ENCODE measurements at places on chromosomes 6 and 20.

- DNase-seq, result no peak
These were observed 501.3 kb downstream of the CD83 start for GRCh38 chr6:14618759-14619418.

DNA sequence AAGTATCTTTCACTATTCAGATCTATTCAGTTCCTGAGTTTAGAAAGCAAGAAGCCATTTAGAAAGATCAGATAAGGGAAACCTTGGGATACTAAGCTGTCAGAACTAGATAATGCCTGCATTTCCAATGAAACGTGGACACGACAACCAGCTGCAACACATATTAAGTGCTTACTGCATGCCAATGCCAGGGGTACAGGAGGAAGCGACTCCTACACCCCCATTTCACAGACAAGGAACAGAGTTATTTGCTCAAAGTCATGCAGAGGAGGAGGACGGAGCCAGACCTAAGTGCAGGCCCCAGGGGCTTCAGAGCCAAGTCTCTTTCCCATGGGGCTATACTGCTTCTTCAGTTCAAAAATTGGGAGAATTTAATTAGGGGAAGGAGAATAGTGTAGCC is 62.4 kb downstream of the PREX1 start:
- DNase-seq, result no peak

DNA sequence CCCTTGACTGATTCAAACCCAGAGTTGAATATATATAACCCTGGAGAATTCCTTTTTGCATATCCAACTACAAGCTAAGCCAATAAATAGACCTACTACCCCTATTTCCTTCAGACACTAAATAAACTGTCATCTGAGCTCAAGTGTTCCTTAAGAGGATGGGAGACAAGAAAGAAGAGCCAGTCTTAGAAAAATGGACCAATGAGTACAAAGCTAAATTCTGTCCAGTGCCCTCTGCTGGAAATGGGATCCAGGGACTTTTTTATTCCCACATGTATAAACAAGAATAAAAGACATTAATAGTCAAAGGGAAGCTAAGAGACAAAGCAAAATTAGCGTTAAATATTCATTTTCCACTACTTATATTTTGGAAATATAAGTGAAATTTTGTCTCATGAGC is 4.8 kb downstream of the PPP1R10 start:
- DNase-seq, result no peak

GRCh38 chr6:98514796-98515195 is 319.6 kb upstream of the POU3F2 start:
- no peak for DNase-seq

- DNase-seq, result no peak
These were observed 6.5 kb upstream of the RANBP9 start for GRCh38 chr6:13718123-13718458.

- DNase-seq, result peak; percentile 77
These were observed at the start of gene LRP11 for GRCh38 chr6:149863698-149864577. TSS of gene LRP11 (minus strand) at chr6:149864359. CDS start at chr6:149864020, 339 bp downstream.

GRCh38 chr6:39927159-39927558 is 7.1 kb downstream of the MOCS1 start:
- no peak for DNase-seq

- no peak for DNase-seq
These were observed 85.8 kb upstream of the ARMC2 start for GRCh38 chr6:108762394-108762793.

GRCh38 chr6:53250176-53251032 is 98.3 kb downstream of the ELOVL5 start:
- DNase-seq, result no peak

- DNase-seq, result no peak
These were observed 11.8 kb downstream of the SRC start for GRCh38 chr20:37357481-37358365.

GRCh38 chr6:133991096-133991593 is 38.1 kb downstream of the TBPL1 start:
- no peak for DNase-seq

Data from stimulated activated CD4-positive, alpha-beta T cell treated with anti-CD3 and anti-CD28 coated beads, TNF-alpha, amount 100 ng/mL, for 1 hour (primary cell).